D341Med (cell line): ENCODE measurements at places on chromosomes 13 and 19.

DNA sequence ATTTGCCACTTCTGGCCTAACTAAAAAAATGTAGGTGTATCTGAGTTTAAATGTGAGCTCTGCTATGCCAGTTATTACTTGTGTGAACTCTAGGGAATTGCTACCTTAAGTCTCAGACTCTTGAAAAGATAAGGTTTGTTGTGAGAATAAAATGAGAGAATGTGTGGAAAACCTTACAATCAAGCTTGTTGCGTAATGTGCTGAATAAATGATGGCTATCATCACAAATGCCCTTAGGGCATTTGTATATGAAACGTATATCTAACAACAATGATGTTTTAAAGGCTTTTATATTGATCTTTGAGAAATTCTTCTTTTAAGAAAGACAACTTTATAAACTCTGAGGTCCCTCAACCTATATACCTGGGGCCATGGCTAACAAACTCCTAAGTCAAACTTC, 384.8 kb downstream of the ITGBL1 start:
- no peak for DNase-seq

DNA sequence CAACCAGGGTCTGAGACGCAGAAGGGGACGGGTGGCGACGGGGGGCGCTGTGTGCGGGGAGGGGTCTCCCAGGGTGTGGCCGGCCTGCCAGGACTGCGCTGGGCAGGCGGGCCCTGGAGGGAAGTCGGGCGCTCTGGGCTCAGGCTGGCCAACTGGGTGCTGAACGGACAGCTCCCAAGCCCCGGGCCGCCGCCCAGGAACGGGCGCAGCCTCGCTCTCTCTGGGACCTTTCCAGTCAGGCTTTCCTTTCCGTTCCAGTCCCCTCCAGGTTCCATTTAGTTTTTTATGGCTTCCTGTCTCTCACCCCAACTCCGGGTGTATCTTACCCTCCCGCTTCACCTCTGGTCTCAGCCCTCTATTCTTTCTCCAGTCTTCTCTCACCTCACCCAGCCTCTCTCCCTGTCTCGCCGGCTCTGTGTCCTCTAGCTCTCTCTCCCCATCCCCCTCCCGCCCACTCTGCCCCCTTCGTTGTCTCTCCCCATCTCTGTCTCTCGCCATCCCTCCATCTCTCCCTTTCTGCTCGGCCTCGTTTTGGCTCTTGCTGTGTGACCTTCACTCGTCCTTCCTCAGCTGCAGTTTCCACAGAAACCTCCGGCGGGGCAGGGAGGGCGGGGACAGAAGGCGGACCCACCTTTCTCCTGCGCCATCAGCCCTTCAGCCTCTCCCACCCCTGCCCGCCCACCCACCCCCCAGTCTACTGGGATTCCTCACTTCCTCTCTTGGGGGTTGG, 3.3 kb upstream of the ATP1A3 start:
- no peak for DNase-seq

GRCh38 chr13:112741185-112741755, 51.4 kb downstream of the ATP11A start:
- no peak for DNase-seq

- no peak for DNase-seq
Measured at GRCh38 chr13:37769545-37769944, 100.0 kb downstream of the TRPC4 start.

DNA sequence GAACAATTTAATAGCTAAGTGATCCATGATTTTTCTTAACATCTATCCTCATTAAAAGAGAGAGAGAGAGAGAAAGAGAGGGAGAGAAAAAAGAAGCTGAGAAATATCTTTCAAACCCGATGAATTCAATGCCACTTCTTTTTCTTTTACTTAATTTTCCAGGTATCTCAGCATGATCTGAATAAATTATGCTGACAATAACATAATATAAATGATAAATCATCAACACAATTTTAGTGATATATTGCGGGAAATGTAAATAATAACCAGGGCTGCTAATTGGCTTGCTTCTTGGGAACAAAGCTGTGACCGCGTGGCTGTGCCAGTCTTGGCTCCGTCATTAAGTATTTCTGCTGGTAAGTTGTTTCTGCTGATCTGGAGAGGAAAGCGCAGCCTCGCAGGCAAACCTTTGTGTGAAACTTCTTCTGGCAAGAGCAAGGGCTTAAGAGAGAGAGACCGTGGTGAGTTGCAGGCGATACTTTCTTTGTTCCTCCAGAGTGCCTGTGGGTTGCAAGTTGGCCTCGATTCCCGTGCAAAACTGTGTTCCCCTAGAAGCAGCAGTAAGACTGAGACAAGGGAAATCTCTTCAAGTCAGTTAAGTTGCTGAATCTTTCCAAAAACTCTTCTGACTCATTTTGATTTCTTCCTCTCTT, 489.1 kb upstream of the TSHZ3 start:
- no peak for DNase-seq

DNA sequence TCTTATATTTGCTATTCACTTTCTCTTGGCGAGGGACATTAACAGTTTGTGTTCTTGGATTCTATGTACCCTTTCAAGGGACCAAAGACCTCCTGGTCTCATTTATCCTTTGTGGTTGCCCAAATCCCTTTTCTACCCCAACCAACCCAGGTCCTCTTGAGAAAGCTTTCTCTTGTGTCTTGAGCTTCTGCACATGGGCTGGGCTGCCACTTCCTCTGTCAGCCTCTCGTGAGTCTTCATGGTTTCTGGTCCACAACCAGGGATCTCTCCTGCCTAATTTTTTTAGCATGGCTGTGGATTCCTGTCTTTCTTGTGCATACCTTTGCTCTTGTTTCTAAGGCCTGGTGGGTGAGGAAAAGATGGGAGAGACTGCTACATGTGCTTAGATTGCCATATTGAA, 14.9 kb downstream of the TIMM13 start:
- DNase-seq: no peak

DNA sequence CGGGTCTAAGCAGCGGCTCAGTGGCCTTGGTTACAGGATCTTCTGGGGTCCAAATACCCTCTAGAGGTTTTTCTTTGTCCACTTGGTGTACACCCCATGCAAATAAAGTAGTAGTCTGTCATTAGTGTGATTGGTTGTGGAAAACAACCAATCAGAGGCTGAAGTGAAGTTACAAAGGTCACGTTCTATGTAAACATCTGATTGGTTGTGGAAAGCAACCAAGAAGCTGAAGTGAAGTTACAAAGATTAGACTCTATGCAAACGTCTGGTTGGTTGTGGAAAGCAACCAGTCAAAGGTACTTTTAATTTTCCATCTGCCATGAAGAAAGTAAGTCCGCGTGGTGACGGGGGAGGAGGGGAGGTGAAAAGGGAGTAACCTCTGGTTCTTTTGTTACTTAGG, 790.9 kb downstream of the UQCRFS1 start:
- DNase-seq: no peak

- no peak for DNase-seq
Measured at GRCh38 chr19:55348317-55349034, 6.0 kb downstream of the COX6B2 start.

DNA sequence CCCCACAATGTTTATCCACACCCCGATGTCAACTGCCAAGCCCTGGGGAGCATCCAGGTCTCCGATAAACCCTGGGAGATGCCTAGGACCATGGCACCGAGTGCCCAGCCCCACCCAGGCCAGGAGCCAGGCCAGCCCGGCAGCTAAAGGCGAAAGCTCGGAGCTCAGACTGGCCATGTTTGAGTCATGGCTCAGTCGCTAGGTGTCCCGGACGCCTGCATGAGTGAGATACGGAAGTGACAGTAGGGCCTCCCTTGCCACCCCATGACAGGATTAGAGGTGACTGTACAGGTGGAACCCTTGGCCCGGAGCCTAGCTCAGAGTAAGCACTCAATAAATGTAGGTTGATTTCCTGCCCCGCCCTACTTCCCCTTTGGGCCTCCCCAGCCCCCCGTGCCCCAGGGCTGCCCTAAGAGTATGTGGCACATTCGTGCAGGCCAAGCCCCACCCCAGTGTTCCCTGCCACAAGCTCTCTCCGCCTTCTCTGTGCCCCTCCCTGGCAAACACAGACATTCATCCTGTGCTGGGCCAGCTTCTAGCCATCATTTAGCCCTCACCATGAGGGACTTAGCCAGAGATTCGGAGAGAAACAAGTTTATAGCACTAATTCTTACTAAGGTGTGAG, 5.8 kb upstream of the TPM4 start:
- no peak for DNase-seq

- DNase-seq: no peak
Measured at GRCh38 chr13:102401265-102401664, 583 bp downstream of the FGF14 start.

DNA sequence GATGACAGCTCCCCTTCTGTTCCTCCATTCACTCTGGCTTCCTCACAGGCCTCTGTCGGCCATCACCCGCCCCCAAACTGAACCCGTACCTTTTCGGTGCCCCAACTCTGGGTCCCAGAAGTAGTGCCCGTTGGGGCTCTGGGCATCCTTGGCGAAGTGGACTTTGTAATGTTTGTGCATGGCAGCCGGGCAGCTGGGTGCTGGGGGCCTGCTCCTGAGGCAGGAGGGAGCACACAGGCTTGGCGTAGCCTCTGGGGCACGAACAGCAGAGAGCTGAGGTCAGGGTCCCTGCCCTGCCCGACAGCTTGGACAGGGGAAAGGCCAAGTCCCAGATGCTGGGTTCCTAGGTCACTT, 834 bp downstream of the NKPD1 start:
- DNase-seq: no peak

- DNase-seq: no peak
Measured at GRCh38 chr13:28049215-28049614, 51.2 kb downstream of the FLT3 start.

- DNase-seq: no peak
Measured at GRCh38 chr13:35797991-35798390, 321.5 kb upstream of the MAB21L1 start.

GRCh38 chr19:54790711-54791110, 12.7 kb upstream of the KIR2DL4 start:
- DNase-seq: no peak

- no peak for DNase-seq
Measured at GRCh38 chr19:32916969-32917615, 47.5 kb upstream of the SLC7A9 start.

DNA sequence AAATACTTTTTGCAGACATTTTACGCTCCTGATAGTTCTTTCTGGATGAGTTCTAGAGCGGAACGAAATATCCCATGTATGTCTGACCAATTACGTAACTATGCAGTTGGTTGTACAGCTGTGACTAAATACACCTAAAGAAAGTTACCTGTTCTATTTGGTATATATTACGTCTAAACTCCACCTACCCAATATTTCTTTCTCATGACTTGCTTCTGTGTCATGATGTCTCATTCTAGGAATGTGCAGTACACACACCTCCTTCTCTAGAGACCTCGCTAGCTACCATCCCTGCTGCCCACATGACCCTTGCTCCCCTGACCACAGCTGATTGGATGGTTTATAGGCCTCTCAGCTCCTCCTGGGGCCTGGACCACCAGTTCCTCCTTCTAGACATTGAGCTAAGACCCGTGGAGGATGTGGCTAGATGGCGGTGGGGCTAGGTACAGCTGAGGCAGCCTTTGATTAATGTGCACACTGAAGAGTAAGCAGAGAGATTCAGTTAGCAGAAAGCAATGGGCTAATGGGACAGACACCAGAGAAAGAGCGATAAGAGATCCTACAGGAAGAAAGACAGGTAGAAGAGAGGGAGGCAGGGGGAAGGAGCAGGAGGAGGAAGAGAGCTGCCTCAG, 422.1 kb downstream of the COG6 start:
- no peak for DNase-seq

- no peak for DNase-seq
Measured at GRCh38 chr13:47004027-47004426, 107.2 kb upstream of the HTR2A start.

GRCh38 chr13:35164324-35164932, 222.4 kb downstream of the NBEA start:
- peak; percentile 33 for DNase-seq

DNA sequence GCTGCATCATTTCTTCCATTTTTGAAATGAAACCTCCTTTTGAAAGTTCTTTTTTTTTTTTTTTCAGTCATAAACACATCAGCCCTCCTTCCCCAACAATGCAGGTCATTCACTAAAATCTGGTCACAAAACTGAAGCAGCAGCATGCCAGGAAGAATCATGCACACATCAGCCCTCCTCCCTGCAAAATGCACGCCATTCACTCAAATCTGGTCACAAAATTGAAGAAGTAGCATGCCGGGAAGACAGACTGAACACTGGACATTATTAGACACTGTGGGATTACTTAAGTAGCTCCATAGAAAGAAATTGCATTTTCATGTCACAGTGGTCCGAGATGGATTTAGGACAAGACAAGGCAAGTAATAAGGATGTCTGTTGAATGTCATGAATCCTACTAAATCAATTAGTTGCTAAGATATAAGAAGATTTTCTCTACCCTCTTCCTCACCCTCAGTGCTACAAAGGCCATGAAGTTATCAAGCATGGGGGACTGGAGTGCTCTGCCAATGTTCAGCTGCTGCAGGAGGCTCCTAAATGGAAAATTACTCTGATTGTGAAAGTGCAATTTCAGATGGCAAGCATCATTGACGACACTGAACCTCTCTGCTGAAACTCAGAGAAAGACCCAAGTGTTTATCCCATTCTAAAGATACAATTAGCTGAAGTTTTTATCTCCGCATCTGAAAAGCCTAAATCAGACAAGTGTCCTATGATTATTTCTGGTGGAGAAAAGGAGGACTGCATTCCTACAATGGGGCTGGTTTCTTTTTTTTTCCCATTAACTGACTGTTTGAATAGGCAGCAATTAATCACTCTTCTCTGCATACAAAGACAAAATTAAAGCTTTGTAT, 913.2 kb downstream of the DIAPH3 start:
- no peak for DNase-seq

DNA sequence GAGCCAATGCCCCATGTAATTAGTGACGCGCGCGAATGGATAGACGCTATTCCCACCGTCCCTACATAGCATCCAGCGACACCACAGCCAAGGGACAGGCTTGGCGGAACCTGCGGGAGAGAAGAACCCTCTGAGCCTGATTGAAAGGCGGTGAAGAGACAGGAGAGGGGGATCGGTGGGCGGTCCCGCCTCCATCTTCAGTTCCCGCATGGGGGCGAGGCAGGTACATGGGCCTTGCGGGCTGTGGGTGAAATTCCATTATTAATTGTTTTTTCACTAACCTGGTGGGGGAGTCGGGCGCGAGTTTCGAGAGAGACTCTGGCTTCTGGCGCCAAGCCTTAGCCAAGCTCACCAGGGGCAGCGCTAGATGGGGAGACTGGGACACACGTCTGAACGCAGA, 8.4 kb upstream of the TEX101 start:
- no peak for DNase-seq

DNA sequence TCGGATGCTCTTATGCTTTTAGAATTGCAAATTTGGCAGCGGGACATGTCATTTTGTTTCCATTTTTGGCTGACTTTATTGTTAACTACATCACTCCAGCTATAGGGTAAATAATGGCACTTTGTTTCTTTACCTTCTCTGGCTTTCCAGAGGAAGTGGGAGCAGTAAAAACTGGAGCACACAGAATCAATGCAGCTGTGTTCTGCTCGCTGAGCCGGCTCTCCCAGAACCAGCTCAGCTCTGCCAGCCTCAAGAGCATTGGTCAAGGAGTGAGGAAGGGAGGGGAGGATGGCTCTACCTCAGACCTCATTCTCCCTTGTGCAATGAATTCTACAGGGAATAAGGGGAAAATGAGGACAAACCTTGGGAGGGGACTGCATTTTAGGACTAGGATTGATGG, 50.5 kb upstream of the SPATA13 start:
- no peak for DNase-seq

GRCh38 chr13:45441633-45442032, 23.1 kb upstream of the COG3 start:
- DNase-seq: no peak
